Lower leg skin (tissue), 4 donors: ENCODE measurements at places on chromosomes 5 and 9. TPM values are rescaled to one million over a fixed set of nuclear protein-coding genes. Genes with fewer than 3 reads are reported as not detected.

NDFIP1 gene
- 25.8 TPM for total RNA-seq

IL5 gene
- total RNA-seq = not detected

ZNG1A gene
- total RNA-seq = 37.2 TPM

PCDHB7 gene
- total RNA-seq = 1.1 TPM

RECK gene
- 3.0 TPM for total RNA-seq

ZNF618 gene
- total RNA-seq = 4.1 TPM

CAVIN4 gene
- total RNA-seq = 0.29 TPM

MEIKIN gene
- total RNA-seq = not detected

PCDHA9 gene
- not detected for total RNA-seq

MLANA gene
- total RNA-seq = 20.1 TPM

AGGF1 gene
- total RNA-seq = 24.4 TPM

AIF1L gene
- total RNA-seq = 20.2 TPM

C5orf46 gene
- 179 TPM for total RNA-seq

TAF11L5 gene
- not detected for total RNA-seq

NPR3 gene
- 18.8 TPM for total RNA-seq

TNC gene
- total RNA-seq = 7.5 TPM

PCDHGA5 gene
- 3.4 TPM for total RNA-seq

ABLIM3 gene
- 4.2 TPM for total RNA-seq

ANKRD18A gene
- 3.0 TPM for total RNA-seq

SPEF2 gene
- 2.3 TPM for total RNA-seq

WWC1 gene
- total RNA-seq = 23.5 TPM

LRRC19 gene
- not detected for total RNA-seq

RLN1 gene
- 0.30 TPM for total RNA-seq

PCDHGB5 gene
- 12.5 TPM for total RNA-seq

LPAR1 gene
- 21.9 TPM for total RNA-seq

SYK gene
- total RNA-seq = 22.7 TPM

TLE1 gene
- 42.2 TPM for total RNA-seq

PCDHGA9 gene
- 5.7 TPM for total RNA-seq

ST8SIA4 gene
- total RNA-seq = 0.72 TPM

MYORG gene
- total RNA-seq = 4.5 TPM

FRMPD1 gene
- 12.9 TPM for total RNA-seq

TGFBI gene
- 829 TPM for total RNA-seq

HAVCR2 gene
- total RNA-seq = 8.1 TPM

PCDHGB2 gene
- 2.1 TPM for total RNA-seq

EMB gene
- total RNA-seq = 20.0 TPM

GABRA1 gene
- total RNA-seq = not detected

ELAVL2 gene
- 0.22 TPM for total RNA-seq

CDK7 gene
- 36.6 TPM for total RNA-seq

BOD1 gene
- 32.0 TPM for total RNA-seq

STKLD1 gene
- total RNA-seq = not detected

NRARP gene
- 28.5 TPM for total RNA-seq

GPR150 gene
- total RNA-seq = 0.63 TPM

CFAP157 gene
- total RNA-seq = not detected

DMGDH gene
- 1.0 TPM for total RNA-seq

SOHLH1 gene
- not detected for total RNA-seq

TCF7 gene
- total RNA-seq = 6.2 TPM

ASS1 gene
- total RNA-seq = 104 TPM
